Fibroblast of lung (primary cell): ENCODE measurements at places on chromosomes 12 and 14. TPM values are rescaled to one million over a fixed set of nuclear protein-coding genes. Genes with fewer than 3 reads are reported as not detected.

SRRM4 gene
- total RNA-seq = not detected in 2 replicates

TDP1 gene
- 11.6 and 13.7 TPM in 2 replicates for total RNA-seq

PCK2 gene
- 33.9 and 71.3 TPM in 2 replicates for total RNA-seq

TAS2R7 gene
- total RNA-seq = not detected in 2 replicates

ADAMTS20 gene
- not detected in 2 replicates for total RNA-seq

XRCC3 gene
- 2.8 and 9.2 TPM in 2 replicates for total RNA-seq

OASL gene
- 0.51 and 1.2 TPM in 2 replicates for total RNA-seq

CTSG gene
- not detected in 2 replicates for total RNA-seq

TRMT5 gene
- total RNA-seq = 17.5 and 18.3 TPM in 2 replicates

RNASE4 gene
- 20.0 and 22.1 TPM in 2 replicates for total RNA-seq

LRTM2 gene
- total RNA-seq = not detected in 2 replicates

PRB3 gene
- not detected in 2 replicates for total RNA-seq

VWF gene
- total RNA-seq = 0.26 and 1.7 TPM in 2 replicates

FLRT2 gene
- 14.5 and 22.9 TPM in 2 replicates for total RNA-seq

FOXN3 gene
- total RNA-seq = 27.5 and 27.9 TPM in 2 replicates

CYP46A1 gene
- under 0.01 and 0.33 TPM in 2 replicates for total RNA-seq

C1S gene
- 997 and 1,549 TPM in 2 replicates for total RNA-seq

GRIP1 gene
- 0.26 TPM in 1 of 2 replicates, not detected in the other for total RNA-seq

RNFT2 gene
- total RNA-seq = 2.3 and 3.1 TPM in 2 replicates

PLXNC1 gene
- total RNA-seq = 49.6 and 86.9 TPM in 2 replicates

RNASE1 gene
- not detected in 2 replicates for total RNA-seq

DNAH10 gene
- 0.26 and 0.33 TPM in 2 replicates for total RNA-seq

DUSP6 gene
- total RNA-seq = 49.8 and 50.0 TPM in 2 replicates

PARPBP gene
- total RNA-seq = 3.6 and 9.4 TPM in 2 replicates

NFATC4 gene
- 33.1 and 59.9 TPM in 2 replicates for total RNA-seq

ACVRL1 gene
- 20.8 and 36.2 TPM in 2 replicates for total RNA-seq

TUBA1B gene
- total RNA-seq = 656 and 1,258 TPM in 2 replicates

ABCD2 gene
- total RNA-seq = under 0.01 and 0.33 TPM in 2 replicates

ALKBH1 gene
- 11.3 and 12.1 TPM in 2 replicates for total RNA-seq

TMEM106C gene
- 56.5 and 91.7 TPM in 2 replicates for total RNA-seq

HELB gene
- total RNA-seq = 2.6 and 3.1 TPM in 2 replicates

TMCC3 gene
- 0.33 and 0.51 TPM in 2 replicates for total RNA-seq

C12orf54 gene
- total RNA-seq = not detected in 2 replicates

CLEC1B gene
- total RNA-seq = not detected in 2 replicates
